ENCODE measurements at places on chromosomes 12 and 14. TPM values are rescaled to one million over a fixed set of nuclear protein-coding genes. Genes with fewer than 3 reads are reported as not detected.
A peak's percentile ranks its signal among the peaks of the same experiment; 100 is the strongest.

Gene COX8C
- not detected for total RNA-seq

Gene TTC6
- 0.59 TPM for total RNA-seq

Gene GPR135
- 0.59 TPM for total RNA-seq

Gene MORN3
- 1.5 TPM for total RNA-seq

Gene CLEC1A
- total RNA-seq: not detected

Gene P2RX2
- 0.15 TPM for total RNA-seq

- no peak for DNase-seq
Observed at GRCh38 chr12:87117526-87117925, 861.3 kb upstream of the MGAT4C start.

GRCh38 chr14:90060965-90061684 is 669 bp upstream of the KCNK13 start:
- peak; percentile 80 for DNase-seq

GRCh38 chr14:85921241-85921640 is 391.3 kb downstream of the FLRT2 start:
- no peak for DNase-seq

DNA sequence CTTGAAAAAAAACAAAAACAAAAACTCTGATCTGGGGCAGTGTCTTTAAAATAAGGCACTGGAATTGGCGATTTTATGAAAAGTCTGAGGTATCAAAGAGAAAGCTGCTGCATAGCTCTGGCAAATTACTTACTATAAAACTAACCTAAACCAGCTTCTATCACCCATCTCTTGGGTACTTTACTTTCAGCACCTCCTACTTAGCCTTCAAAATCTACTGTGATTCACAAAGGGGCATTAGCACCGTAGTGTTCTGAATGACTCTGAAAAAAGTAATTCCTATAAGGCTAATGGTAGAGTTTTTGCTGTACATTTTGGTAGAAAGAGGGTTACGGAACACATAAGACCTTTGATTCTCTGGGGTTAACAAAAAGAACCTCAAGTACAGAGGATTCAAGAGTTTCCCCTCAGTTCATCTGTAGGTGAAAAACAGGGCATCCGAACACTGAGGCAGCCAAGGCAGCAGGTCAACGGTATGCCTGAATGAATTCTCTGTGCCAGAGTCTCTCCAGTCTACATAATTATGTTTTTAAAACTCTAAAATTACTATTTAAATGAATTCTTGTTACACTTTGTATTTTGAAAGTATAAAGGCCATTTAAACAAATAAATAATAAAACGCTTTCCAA is 101.5 kb downstream of the ELK3 start:
- DNase-seq: no peak

DNA sequence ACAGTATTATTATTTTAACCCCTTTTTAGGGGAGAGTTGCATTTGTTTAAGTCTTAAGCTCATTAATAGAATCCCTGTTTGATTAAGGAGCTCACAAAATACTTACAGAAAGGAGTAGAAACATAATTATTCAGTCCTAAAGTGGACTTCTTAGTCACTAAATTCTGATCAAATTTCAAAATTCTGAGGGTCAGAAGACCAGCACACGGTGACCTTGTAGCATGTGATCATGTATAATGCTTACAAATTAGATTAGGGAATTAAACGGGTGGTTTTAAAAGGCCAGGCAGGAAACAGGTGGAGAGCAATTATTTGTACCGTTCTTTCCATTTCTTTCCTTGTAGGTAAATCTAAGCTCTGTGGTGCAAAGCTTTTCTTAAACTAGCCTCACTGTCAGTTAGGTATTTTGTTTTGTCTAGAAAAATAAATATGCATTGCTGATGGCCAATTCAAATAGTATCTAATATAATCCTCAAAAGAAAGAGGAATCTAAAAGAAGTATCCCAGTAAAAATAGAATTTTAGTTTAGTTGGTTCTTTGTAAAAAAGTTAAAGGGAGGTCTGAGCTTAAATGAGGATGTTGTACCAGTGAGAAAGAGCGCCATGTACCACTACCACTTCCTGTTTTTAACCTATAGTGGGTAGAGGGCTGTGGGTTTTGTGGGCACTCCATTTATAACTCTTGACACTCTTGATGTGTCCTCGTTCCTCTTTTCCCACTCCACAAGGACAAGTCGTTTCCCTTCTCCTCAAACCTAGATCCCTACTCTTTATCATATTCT is 51.1 kb downstream of the SLC38A1 start:
- DNase-seq: no peak

DNA sequence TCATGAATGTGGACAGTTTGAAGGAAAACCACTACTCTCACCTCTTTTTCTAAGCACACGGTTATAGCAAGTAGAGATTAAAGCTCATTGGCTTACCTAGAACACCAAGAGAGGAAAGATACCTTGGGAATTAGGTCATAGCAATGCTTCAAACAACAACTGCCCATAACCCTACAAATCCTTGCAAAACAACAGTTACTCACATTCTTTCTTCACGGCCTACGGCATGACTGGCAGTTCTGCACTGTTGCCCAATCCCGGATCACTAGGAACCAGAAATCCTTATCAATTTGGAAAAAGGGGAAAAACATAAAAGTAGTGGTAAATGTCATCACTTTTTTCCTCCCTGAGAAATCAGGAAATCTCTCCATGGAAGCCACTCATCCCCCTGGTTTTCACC is 9.6 kb upstream of the ISM2 start:
- no peak for DNase-seq

GRCh38 chr12:63809566-63809965 is 29.9 kb downstream of the RXYLT1 start:
- DNase-seq: no peak

DNA sequence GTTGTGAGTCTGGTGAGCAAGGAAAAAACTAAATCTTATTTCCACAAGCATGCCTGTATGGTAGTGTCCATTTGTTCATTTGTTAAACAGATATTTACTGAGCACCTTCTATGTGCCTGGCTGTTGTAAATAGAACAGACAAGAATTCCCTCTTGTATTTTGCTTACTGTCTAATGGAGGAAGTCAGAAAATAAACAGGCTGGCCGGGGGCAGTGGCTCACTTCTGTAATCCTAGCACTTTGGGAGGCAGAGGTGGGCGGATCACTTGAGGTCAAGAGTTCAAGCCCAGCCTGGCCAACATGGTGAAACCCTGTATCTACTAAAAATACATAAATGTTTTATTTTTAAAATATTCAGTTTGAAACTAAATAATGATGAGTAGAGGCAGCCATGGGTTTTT is 79.3 kb downstream of the GTF2A1 start:
- no peak for DNase-seq

DNA sequence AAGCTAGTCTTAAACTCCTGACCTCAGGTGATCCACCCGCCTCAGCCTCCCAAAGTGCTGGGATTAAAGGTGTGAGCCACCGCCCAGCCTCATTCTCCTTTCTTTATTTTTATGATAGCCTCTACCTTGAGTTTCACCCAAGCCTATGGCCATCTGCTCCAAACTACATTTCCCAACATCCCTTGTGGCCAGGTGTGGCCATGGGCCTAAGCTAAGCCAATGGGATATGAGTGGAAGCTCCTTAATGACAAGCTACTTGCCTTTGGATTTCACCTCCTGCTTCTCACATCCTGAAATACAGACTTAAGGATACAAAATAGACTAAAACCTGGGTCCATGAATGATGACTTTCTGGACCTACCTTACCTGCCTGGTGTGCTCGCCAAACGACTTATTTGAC is 46.2 kb downstream of the DPF3 start:
- peak; percentile 61 for DNase-seq

DNA sequence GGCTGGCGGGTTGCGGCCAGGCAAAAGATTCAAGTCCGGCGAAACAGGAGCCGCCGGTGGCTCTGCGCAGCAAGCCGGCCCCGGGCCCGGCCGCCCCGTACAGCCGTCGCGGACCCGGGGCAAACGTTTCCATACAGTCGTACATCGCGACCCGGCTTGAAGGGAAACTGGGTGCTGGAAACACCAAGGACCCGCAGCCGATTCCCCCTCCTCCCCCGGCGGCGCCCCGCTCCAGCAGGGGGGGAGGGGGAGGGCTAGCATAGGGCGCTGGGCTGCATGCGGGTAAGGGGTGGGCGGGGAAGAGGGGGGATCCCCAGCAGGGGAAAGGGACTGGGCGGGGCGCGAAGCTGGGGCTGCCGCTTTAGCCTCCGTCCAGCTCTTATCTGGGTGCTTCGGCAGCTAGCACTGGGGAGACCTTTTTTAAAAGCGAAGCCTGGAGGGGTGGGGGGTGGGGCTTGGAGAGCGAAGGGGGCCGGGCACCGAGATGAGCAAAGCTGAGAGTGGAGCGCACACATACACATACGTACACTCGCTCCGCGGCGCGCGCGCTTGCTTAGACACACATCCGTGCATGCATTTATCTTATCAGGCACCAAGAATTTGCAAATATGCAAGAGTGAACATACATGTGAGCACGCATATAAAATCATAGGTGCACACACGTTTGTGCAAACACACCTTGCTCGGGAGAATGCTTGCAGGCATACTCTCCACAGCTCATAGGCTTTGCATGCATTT is 11.9 kb downstream of the RARG start:
- DNase-seq: peak; percentile 94

GRCh38 chr12:130164936-130165335 is 2.7 kb downstream of the FZD10 start:
- DNase-seq: peak; percentile 82

DNA sequence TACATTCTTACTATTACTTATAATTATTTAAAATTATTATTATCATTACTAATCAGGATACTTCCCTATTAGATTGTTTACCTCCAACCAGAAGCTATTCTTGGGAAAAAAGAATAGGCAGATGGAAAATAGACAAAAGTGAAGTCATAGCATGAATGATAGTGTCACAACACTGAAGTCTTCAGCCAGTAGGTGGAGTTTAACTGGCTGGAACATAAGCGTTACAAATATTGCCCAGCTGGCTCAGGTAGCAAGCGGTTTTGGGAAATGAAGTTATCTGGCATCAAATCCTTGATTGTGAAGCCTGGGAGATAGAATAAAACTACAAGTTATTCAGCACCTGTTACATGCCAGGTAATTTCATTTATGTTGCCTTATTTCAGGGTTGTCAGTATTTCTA is 762.9 kb downstream of the C12orf50 start:
- DNase-seq: peak; percentile 0

DNA sequence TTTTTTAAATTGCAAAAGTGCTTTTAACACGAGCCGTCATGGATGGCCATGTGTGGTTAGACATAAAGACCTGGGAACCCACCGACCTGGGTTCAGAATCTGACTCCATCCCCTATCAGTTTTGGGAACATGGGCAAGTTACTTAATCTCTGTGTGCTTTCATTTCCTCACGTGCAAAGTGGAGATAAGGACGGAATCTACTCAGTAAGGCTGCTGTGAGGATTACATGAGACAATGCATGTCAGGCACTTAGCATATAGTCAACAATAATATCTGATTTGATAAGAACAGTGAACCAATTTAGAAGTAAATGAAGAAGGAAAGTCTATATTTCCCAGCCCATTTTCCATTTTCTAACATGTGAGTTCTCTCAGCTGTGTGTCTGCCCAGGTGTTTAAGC is 235.4 kb downstream of the SUDS3 start:
- DNase-seq: no peak

DNA sequence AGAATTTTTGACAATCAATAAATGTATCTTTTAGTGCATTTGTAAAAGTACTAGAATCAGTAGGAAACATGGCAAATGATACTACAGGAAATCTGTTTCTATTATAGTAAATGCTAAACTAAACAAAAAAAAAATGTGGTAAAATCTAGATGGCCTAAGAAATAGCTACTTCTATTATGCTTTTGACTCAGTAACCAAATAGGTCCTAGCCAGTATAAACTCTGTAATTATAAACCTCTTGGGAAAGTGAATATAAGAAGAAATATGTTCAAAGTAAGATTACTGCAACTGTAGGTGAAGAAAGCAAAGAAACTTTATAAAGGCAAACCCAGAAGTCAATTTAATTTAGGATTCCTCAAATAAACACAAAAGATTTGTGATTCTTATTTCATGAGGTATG is 581.2 kb downstream of the LRFN5 start:
- DNase-seq: no peak

DNA sequence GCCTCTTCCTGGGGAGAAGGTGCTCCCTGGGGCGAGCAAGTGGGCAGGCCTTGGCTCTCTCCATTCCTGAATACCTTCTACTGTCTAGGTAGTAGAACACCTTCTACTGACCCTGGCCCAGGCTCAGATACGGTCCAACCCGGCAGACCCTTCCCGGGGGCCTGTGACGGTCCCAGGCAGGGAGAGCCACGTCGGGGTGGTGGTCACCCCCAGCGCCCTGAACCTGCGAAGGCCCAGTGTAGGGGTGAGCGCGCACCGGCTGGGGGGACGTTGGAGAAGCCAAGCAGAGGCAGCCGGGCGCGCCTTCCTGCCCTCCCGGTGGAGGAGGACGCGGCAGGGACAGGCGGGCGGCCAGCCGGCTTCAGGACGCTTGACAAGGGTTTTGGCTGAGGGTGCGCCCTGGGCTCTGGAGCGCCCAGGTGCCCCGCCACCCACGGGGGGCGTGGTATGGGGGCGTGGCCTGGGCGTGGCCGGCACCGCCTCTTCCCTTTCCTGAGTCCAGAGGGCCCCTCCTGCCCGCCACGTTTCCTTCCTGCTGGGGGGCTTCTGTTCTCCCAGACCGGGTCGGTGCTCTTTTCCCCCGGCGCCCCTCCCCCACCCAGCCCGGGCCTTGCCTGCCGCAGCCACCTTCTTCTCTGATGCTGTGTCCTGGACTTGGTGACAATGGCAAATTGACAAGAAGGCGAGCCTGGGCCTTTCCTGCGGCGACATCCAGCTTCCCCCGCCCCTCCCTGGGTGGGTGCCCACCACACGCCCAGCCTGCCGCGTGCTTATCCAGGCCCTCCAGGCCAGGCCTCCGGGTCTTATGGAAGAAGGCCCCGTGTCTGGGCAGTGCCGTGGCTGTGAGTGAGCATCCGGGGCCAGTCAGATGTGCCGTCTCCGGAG is 24.5 kb upstream of the PPP1R13B start:
- peak; percentile 99 for DNase-seq

- no peak for DNase-seq
Observed at GRCh38 chr12:6584293-6584692, 16.2 kb upstream of the NOP2 start.

GRCh38 chr14:59246566-59246965 is 58.1 kb downstream of the DAAM1 start:
- DNase-seq: no peak

- DNase-seq: peak; percentile 38
Observed at GRCh38 chr14:101184104-101184455, 280.6 kb upstream of the RTL1 start.
